ENCODE measurements at places on chromosomes 4 and X. TPM values are rescaled to one million over a fixed set of nuclear protein-coding genes. Genes with fewer than 3 reads are reported as not detected.

Gene IL1RAPL1
- total RNA-seq, result 0.29 TPM

Gene DIPK2B
- 7.1 TPM for total RNA-seq

Gene CPLX1
- total RNA-seq, result 3.3 TPM

Gene TAF7L
- total RNA-seq, result not detected

Gene MAOB
- 40.9 TPM for total RNA-seq

Gene NMU
- total RNA-seq, result 0.75 TPM

Gene PLS3
- 88.2 TPM for total RNA-seq

Gene SLIT2
- 19.1 TPM for total RNA-seq

Gene SLITRK2
- 0.14 TPM for total RNA-seq

Gene UTP3
- 17.1 TPM for total RNA-seq

Measured in mucosa of gallbladder (tissue), 1 donor.